ENCODE measurements at places on chromosomes 2 and 18.

- DNase-seq: no peak
Measured at GRCh38 chr18:43278355-43278754, 1.1 kb upstream of the SYT4 start.

- DNase-seq: no peak
Measured at GRCh38 chr2:159065891-159066290, 97.5 kb downstream of the TANC1 start.

DNA sequence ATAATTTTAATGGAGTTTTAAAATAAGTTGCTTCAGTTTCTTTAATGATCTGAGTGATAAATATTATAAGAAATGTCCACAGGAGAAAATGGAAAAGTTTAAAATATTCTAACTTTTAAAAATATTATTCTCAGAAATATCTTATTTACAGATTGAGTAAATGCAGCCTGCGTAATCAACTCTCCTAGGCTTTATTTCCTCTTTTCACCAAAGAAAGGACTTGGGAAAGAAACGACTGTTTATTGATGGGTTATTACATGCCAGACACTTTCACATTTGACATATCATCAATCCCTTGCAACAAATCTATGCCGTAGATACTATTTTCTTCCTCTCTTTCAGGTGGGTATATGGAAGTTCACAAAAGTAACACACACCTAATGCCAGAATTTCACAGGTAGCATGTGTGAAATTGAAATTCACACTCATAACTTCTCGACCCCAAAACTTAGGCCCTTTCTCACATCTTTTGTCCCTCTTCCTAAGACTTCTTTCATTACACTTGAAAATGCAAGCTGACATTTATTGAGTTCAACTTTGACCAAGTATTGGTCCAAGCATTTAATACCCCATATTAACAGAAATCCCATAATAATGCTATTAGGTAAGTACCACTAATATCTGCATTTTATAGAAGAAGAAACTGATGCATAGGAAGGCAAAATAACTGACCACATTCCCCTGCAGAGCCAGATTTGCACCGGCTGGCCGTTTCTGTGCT, 49.2 kb downstream of the MYOM1 start:
- DNase-seq: no peak

DNA sequence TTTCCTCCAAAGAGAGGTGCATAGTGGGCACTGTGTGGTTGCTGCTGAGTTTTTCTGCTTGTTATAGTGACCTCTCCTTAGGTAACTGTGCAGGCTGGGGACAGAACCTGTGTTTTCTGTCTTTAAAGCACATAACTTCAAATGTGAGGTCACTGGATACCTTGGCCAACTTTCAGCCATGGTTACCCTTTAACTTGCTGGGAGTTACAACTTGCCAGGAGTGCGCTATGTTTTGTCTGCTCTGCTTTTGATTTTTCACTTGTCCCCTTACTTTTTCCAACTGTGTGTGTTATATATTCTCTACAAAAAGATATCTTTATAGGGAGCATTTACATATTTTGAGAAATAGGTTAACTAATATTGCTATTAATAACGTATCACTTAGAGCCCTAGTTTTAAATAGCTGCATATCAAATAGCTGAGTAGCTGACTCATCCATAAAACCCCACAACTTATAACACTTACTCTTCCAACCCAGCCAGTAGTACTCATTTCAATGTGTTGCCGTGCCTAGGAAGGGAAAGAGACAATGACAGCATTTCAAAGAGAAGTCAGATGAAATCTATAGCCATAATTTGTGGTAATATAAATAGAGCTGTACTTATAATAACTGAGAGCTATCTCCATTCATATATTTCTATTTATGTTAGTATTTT, 51.6 kb downstream of the DPP4 start:
- DNase-seq: no peak

- no peak for DNase-seq
Measured at GRCh38 chr2:19255481-19255880, 102.9 kb downstream of the OSR1 start.

DNA sequence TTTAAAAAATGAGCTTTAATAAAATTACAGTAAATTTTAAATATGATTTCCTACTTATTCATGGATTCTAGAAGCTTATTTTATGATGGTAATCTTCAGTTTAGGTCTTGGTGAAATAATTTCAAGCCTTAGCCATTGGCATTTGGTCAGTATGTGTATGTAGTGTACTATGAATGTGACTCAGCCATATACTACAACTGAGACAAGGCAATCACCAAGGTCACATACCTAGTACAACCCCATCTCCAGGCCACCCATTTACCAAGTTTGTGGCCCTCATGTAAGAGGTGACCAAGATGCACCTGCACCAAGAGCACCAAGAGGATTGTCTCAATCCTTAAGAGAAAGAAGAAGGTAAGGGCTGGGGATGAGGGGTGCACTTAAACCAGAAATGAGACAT, 54.8 kb upstream of the FRZB start:
- DNase-seq: no peak

DNA sequence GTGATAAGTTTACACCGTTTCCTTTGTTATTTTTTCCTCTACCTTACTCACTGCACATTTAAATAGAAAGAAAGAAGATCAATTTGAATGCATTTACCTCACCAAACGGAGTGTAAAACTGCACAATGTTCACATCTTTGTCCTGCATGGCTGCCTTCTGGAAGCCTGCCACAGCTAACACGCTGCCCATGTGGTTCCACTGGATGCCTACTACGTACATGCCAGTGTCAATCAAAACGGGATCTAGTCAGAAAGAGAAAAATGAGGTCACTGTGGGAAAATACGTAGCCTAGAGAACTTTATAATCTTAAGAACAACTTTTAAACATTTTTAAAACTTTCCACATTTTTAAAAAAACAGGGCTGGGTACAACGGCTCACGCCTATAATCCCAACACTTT, 16.4 kb downstream of the WDR35 start:
- no peak for DNase-seq

DNA sequence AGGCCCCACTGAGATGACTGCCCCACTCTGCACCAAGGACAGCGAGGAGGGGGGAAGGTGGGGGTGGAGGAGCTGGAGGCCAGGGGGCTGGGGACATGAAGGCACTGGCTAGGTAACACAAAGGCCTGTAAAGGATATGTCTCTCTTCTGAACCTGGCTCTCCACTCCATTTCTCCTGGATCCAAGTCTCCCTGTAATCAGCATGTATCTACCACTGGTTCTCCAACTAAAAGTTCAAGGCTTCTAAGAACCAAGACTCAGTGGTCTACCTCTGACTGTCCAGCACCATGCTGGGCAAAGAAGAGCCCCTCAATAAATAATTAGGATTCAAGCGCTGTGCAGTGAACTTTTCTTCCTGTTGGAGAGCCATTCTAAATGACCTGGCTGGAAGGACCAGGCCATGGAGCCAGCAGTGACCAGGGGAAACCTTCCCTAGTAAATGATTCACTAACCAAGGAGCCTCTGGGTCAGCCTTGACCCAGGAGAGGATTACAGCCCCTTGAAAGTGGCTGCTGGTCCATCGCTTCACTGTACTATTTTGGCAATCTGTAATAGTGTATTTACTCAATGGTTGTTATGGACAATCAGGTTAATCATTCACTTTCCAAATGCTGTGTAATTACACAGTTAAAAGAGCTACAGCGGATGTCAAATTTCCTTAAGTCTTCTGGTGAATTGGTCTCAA, 73.2 kb downstream of the BCL11A start:
- DNase-seq: no peak

DNA sequence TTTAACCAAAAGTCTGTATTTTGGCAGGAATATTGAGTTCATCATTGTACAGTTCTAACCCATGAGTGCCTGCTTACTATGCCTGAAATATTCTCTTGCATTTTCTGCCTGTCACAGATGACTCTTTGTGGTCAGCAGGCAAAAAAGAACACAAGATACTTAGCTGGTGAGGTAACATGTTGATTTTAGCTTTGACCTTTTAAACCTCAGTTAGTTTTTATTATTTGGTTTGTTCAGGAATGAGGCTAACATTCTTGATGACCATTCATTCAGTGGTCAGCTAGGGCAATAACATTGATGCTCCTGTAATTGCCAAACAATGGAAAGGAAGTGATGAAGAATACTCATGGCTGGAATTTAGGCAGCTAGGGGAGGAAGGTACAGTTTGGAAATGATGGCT, 491.2 kb downstream of the PIK3C3 start:
- DNase-seq: no peak

DNA sequence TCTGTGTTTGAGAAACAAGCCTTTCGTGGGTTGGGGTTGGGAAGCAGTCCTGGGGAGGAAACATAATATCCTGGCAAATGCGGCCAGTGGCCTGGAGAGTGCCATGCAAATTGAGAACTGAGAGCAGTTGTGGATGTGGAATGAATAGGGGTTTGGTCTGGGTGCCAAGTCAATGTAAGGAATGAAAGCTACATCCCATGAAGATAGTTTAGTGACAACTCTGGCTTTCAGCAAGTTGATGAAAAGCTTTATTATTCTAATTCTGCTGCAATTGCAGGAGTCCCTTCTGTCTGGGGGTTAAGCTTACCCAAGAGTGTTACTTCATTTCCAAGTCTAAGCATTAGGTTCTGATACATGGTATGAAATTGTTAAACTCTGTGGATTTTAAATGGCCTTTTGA, 771.6 kb downstream of the DPP10 start:
- no peak for DNase-seq

DNA sequence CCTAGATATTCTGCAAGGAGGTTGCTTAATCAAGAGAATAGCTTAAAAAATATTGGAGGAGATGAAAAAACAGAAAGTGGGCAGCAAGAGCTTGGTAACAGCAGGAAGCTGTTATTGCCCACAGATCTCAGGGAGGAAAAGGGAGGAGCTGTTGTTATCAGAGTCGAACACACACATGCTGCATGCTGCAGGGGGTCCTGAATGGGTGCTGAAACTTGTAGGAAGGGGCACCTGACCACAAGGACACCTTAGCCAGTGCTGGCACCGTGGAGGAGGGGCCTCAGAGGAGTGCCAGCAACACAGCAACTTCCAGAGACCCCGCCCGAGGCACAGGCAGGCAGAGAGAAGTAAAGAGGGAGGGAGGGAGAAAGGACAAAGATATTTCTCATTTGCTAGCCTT, 332.9 kb downstream of the SOCS6 start:
- no peak for DNase-seq

DNA sequence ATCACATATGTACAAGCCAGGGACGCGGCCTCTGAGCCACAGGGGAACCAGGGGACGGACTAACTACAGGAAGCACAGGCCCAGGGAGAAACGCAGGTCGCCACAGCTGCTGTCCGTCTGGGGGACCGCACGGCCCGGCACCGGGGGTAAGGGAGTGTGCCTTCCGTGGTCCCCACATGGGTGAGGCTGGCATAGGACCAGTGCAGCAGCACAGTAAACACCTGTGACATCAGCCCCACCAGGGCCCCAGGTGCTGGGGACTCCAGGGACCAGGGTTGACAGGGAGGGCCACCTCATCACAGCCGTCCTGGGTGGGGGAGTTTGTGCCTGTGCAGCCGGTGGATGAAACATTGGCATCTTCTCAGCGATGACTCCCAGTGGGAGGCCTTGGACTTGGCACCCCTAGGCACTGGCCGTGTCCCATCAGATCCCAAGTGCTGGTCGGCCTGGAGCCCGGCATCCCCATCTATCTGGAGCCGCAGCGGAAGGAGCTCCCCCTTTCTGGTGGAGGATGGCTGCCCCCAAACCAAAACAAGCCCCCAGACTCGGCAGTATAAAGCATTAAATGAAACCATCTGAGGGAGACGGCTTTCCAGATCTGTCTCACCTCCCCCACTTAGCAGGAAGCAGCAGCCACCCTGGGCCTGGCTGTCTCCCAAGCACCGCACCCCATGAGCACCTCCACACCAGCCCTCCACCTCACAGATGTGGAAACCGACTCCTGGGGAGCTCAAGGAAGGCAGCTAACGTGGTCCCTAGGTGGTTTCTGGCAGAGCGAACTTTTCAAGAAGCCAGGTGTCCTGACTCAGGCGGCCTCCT, 22.5 kb downstream of the AQP12A start:
- no peak for DNase-seq

- DNase-seq: no peak
Measured at GRCh38 chr2:199684832-199685231, 166.2 kb downstream of the FTCDNL1 start.

DNA sequence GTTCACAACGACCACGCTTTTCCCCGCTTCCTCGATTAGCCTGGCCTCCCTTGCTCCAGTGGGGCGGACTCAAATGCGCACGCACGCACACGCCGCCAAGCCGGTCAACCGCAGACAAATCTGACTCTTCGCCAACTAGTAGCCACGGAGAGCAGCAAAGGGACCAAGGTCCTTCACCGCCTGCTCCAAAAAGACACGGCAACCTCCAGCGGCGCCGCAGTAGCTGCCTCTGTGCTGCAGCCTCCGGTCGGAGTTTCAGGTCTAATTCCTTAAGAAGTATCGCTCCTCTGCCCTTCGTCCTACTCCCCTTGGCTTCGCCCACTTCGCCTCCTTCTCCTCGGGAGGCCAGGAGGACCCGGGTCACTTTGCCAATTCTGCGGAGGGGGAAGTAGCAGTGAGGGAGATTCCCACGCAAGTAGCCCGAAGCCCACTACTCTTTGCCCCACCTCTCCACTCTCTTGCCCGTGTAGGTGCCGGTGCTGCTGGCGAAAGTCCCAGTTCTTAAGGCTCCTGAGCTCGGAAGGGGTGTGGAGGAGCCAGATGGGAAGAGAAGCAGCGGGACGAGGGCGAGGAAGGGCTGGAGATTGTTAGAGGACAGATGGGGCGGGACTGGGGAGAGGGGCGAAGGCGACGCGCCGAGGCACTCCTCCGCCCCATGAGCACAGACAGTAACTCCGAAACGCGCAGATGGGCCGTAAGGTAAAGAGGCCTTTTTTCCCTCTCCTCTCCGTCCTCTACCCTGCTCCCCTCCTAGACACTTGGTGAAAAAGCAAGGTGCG, 615 bp downstream of the AKAIN1 start:
- DNase-seq: peak; percentile 6

DNA sequence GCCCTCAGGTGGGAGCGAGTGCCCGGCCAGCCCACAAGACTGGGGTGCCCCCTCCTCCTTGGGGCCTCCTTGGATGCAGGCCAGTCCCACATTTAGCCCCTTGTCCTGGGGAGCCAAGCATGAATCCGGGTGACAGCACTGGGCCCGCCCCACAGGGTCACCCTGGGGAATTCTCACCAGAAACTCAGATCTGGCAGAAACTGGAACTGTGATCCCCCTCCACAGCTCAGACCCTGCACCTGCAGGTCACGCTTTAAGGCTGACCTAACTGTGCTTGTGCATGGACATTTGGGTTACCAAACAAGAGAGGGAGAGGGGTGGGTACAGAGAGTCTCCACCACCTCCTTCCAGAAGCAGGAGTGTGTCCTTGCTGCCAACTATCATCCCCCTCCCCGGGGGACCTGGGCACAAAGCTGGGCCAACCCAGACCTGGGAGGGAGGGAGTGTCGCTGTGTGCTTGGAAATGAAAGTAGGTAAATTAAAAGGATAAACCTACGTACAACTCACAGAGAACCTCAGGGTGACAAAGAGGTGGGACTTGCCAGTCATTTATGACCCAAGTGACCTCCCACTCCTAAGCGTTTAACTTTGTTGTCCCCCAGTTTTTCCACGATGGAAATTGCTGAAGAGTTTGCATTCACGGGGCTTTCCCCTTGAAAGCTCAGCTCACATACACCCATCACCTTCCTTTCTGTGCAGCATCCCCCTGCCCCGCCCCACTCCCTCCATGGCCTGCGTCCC, 9.1 kb downstream of the ITM2C start:
- no peak for DNase-seq

- DNase-seq: no peak
Measured at GRCh38 chr2:183250061-183250460, 125.8 kb downstream of the NUP35 start.
